ENCODE measurements at places on chromosomes 7 and 10.

DNA sequence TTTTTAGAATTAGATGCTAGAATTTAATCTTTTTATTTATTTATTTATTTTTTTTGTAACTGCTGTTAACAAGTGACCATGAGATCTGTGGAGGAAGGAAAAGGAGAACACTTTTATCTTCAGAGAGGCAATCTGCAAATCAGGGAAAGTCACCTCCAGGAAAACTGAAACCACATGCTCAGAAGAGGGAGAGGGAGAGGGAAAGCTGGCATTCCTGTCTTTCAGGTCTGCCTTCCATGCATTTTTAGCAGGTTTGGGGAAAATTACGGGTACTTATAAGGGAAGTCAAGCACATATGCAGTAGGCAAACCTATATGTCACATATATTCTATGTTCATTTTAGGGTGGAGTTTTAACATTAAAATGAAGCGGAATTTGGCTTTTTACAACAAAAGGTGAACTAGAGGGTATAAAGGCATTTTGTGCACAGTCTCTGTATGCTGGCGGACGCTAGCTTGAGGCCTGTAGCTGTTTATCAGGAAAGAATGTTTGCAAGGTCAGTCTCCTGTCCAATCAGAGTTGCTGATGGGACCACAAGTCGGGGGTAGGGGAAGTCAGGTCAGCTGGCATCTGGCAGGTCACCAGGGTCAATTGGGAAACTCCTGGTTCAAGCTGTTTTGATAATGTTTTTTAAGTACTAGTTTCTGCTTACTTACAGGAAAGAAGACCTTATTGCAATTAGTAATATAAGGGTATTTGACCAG, 333.5 kb downstream of the GPR158 start:
- no peak for DNase-seq

GRCh38 chr7:111388912-111389311, 173.4 kb downstream of the IMMP2L start:
- DNase-seq: no peak

GRCh38 chr7:134420424-134421125, 38.3 kb downstream of the AKR1B1 start:
- peak; percentile 85 for DNase-seq

- no peak for DNase-seq
Measured at GRCh38 chr10:124044143-124044862, 49.1 kb downstream of the CHST15 start.

DNA sequence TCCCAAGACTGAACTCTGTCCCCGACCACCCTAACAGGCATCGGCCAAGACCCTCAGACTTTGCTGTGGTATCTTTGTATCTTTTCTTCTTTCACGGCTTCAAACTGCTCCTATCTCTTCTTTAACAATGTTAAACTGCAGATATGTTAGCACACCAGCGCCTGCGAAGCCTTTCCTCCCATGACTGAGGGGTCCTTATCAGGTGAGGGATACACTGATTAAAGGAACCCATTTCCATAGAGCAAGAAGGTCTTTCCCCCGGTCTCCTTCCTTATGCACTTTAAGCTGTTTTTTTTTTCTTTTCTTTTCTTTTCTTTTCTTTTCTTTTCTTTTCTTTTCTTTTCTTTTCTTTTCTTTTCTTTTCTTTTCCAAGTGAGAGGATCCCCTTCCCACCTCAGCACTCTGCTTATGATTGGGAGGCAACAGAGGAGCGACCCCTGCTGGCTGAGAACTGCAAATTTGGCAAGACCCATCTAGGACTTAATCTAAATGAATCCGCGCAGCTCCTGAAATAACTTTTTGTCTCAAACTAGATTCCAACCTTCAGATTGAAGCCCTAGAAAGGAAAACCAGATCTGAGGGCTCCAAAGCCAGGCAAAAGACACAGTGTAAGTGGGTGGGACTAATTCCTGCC, 109.9 kb downstream of the ITGB8 start:
- DNase-seq: no peak

DNA sequence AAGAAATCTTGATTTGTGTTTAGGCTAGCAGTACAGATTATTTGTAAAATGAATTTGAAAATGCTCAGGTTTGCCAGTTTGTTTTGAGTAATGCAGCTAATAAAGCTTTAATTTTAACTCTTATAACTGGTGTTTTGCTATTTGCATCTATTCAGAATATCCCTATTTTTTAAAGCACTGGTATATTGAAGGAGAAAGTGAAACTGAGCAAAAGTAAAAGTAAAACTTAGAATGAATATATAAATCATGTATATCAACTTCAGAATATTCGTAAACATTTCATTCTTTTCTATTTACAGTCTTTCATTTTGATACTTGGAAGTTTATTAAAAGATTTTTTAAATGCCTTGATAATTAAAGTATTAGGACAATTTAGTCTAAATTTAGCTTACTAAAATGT, 26.2 kb downstream of the TASOR2 start:
- no peak for DNase-seq

DNA sequence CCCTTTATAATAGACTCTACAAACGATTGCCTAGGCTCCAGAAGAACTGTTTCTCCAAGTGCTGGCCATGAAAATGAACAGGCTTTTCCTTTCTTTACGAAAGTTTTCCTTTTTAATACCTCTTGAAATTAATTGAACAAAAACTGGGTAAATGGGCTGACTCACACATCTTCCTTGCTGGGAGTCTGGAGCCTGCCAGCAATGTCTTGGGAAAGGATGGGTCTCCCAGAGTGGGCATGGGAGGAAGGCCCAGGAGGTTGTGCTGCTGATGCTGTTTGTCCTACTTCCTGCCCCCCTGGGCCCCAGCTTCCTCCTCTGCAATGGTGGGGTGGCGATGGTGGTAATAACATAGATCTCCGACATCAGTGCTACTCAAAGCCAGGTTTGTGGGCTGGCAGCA, 174.1 kb downstream of the RPS24 start:
- DNase-seq: no peak

GRCh38 chr10:104664205-104664604, 23.1 kb downstream of the SORCS3 start:
- DNase-seq: no peak

- no peak for DNase-seq
Measured at GRCh38 chr10:32347363-32348022, 535 bp upstream of the EPC1 start.

GRCh38 chr10:114174695-114175188, 739 bp upstream of the CCDC186 start:
- DNase-seq: no peak

- no peak for DNase-seq
Measured at GRCh38 chr10:113525713-113526112, 27.1 kb upstream of the HABP2 start.

GRCh38 chr7:119983468-119983867, 289.5 kb upstream of the KCND2 start:
- DNase-seq: no peak

- no peak for DNase-seq
Measured at GRCh38 chr10:92404612-92405418, 113.8 kb downstream of the MARCHF5 start.

DNA sequence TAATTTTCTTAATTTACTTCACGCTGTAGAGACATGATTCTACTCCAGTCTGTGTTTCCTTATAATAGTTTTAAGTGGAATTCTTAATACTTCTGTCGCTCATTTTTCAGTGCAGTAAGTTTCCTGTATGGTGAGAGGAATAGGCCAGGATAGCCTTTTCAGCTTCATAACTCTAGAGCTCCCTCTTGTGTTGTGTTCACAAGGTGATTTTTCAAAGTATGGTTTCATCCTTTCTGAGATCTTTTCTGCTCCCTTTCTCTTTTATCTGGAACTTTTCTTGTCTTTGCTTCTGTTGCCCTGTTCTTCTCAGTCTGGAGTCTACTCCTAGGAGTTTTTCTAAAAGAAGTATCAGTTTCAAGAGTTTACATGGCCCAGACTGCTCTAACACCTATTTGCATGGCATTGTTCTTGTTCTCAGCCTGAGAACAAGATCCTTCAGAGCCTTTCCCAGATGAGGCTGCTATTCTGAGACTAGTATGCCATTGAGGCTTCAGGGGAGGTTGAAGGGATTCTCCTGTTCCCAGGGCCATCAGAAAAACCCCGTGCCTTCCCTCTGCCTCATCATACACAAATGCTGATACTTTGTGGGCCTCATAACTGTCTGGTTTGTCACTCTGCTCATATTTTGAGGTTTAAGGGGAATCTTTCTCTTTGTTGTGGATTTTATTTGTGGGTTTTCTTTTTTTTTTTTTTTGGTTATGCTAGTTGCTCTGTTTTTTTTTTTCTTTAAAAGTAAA, 21.8 kb downstream of the NET1 start:
- DNase-seq: peak; percentile 41

GRCh38 chr7:1024331-1024841, 20.0 kb upstream of the GPR146 start:
- no peak for DNase-seq

- DNase-seq: no peak
Measured at GRCh38 chr7:121730869-121731268, 142.1 kb upstream of the PTPRZ1 start.

- no peak for DNase-seq
Measured at GRCh38 chr7:94760446-94761100, 104.6 kb upstream of the SGCE start.

- DNase-seq: no peak
Measured at GRCh38 chr7:131449373-131449902, 107.0 kb downstream of the PODXL start.

DNA sequence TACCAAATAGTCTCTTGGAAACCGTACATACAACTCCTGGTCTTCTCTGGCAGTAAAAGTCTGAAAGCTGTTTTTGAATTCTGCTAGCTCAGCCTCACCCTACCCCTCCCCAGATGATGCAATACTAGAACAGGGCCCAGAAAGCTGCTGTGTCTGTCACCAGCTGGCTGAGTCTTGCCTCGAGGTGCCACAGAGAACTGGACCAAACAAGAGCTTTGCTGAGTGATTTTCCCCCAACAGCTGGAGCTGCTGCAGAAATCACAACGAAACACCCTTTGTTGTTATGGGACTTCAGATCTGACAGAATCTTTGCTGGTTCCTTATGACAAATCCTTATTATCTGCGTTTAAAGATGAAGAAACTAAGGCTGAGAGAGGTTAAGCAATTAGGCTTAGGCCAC, 134.1 kb downstream of the SPAG6 start:
- peak; percentile 31 for DNase-seq

- no peak for DNase-seq
Measured at GRCh38 chr7:151736403-151736909, 140.5 kb downstream of the PRKAG2 start.

GRCh38 chr7:95646350-95646749, 50.0 kb upstream of the PDK4 start:
- DNase-seq: no peak

DNA sequence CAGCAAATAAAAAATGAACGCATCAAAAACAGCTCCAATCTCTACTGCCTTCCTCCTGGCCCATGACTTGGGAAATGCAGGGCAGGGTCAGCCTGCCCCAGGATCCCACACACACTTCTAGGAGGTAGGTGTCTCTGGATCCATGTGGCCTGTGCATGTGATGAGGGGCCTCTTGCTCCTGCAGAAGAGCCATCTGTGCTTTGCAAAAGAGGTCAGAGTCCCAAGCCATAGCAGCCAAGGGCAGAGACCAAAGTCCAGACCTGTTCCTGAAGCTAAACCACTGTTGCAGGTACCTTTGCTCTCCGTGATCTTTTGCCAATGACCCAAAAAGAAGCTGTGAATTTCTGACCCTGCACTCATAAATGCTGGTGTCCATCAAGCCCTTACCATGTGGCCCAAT, 57.1 kb downstream of the KCNMA1 start:
- no peak for DNase-seq

- peak; percentile 6 for DNase-seq
Measured at GRCh38 chr10:108204528-108205305, 1040.2 kb upstream of the SORCS1 start.

DNA sequence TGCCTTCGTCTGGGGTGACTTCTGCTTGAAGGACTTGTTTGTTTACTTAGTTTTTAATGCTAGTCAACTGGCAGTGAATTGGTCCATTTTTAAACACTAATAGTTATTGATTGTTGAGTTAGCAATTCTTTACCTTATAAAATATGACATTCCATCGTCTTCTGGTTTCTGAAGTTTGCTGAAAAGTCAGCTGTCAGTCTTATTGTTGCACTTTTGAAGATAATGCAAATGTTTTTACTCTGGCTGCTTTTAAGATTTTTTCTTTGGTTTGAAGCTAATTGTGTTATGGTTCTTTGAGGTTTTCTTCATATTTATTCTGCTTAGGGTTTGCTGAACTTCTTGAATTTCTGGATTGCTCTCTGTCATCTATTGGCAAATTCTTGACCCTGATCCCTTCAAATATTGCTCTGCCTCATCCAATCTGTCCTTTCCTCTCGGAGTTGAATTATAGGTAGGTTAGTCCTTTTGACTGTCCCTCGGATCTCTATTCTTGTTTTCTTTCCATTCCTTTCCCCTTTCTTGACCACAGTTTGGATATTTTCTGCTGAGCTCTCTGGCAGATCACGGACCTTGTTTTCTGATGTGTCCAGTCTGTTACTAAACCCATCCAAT, 24.2 kb downstream of the MGMT start:
- DNase-seq: no peak

DNA sequence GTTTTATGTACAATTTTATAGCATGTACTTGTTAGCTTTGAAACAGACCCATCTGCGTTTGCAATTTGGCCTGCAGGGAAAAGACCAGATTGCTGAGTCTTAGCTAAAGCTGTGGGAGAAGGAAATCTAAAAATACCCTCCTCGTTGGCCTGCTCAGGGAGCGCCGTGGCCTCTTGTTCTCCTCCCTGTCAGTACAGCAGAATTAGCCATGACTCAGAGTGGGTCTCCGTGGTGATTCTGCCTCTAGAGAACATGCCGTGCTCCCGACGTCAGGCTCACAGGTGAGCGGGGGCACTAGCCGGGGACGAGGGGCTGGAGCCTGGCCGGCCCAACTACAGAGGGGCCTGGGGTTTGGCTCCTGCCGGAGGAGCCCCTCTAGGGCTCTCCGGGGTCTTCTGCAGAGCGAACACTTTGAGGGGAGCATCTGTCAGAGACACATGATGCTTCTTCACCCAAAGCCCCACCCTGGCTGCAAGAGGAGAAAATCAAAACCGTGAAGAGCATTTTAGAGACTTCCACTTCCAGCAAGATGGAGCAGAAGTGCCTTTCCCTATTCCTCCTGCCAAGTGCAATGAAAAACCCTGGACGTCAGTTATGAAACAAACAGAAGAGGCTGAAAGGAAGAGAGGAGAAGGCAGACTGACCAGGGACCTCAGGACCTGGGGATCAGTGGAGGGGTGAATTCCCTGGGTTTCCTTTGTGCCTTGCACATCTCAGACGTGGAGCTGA, 98.9 kb downstream of the LHPP start:
- no peak for DNase-seq

- no peak for DNase-seq
Measured at GRCh38 chr10:80535671-80536360, 1.9 kb upstream of the SH2D4B start.

GRCh38 chr7:120334475-120334874, 61.5 kb downstream of the KCND2 start:
- DNase-seq: no peak

GRCh38 chr7:7732621-7733281, 14.3 kb upstream of the RPA3 start:
- no peak for DNase-seq

- DNase-seq: no peak
Measured at GRCh38 chr7:17965603-17966002, 25.3 kb upstream of the SNX13 start.

All from NCI-H1694 (cell line).